Stimulated activated CD4-positive, alpha-beta T cell treated with anti-CD3 and anti-CD28 coated beads, Interleukin-1b, Interleukin-23, amount 100 ng/mL, for 24 hours (primary cell): ENCODE measurements at places on chromosomes 13 and 19.

GRCh38 chr13:32473650-32474049 lies 45.7 kb upstream of the N4BP2L1 start:
- DNase-seq = no peak

DNA sequence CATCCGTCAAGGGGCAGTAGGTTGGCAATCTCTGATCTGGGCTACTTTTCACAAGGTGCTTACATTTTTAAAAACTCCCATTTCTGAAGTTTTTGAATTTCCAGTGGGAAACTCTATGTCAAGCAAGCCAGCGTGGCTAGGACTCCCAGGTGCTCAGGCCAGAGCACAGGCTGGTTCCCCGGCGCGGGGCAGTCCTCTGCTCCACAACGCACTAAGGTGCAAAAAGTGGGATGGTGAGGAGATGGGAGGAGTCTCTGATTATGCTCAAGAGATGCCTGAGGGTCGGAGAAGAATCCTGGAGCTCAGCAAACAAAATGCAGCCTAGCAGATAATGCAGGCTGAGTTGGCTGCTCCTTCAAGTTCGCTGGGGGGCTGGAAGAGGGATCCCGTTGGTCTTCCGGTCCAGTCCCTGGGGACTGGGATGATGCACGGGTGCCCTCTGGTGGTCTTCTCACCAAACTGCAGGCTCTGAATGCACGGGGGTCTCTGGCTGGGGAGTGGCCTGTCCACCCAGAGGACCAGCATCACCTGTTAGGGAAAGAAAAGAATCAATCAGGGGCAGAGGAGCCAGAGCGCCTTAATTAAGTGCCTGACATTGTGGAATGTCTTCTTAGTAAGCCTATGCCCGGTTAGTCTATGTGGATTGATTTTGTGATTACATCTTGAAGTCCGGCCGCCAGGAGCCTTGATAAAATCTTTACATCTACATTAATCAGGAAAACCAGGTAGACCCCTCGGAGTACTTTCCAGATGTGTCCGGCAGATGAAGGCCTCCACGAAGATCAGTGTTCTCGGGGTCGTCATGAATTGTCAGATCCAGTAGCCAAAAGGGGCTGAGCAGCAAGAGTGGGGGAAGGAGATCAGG lies 244.4 kb upstream of the MAB21L1 start:
- DNase-seq = peak; percentile 1

GRCh38 chr19:48962029-48962848 lies 2.9 kb upstream of the FTL start:
- DNase-seq = no peak

DNA sequence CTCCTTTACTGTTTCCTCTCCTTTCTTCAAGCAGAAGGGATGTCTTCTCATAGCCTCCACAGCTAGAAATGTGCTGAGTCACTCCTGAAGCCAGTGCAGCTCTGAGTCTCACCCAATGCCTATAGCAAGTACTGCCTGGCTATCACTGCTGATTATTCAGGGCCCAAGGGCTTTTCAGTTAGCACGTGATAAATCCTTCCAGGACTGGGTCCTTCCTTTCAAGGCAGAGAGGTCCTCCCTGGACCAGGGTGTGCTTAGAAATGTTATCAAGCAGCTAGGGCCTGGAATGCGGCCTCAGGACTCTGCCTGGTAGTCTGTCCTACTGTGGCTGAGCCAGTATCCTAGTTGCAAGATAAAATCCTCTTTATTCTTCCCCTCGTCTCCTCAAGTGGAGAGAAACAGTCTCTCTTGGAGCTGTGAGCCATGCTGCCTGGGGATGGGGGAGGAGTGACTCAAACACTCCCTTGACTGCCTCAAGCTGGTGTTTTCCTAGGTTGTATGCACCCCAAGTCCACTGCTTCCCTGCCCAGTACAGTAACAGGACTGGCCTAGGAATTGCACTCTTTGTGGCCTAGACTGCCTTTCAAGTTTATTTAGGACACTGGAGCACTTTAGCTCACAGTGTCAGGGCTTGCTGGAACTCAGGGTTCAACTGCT lies 198.7 kb upstream of the SERP2 start:
- no peak for DNase-seq

DNA sequence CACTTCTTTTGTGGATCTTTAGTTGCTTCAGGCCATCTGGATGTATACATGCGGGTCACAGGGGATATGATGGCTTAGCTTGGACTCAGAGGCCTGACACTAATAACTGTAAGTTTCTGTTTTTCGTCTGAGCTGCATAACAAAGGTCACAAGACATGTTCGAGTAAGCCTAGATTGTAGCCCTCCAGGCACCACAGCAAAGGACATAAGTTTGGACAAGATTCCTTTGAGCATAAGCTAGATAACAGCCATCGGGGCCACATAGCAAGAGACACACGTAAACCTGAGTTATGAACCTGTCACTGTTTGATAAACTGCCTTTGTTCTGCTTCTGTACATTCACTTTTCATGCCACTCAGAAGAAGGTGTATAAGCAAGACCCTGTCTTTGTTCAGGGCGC lies 14.6 kb downstream of the IGFL3 start:
- no peak for DNase-seq

DNA sequence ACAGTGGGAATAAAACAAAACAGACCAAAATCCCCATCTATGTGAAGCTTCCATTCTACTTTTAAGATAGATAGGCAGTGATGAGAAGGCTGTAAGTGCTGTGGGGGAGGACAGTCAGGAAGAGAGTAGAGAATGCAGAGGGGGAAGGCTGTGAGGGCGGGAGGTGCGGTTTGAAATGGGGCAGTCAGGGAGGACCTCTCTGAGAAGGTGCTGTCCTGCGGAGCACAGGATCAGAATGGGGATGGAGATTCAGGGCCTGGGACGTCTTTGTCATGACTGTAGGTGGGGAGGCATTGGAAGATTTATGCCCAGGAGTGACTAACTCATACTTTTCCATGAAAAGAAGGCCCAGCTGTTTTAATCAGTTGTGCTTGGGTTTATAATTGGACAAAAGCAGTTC lies 3.9 kb upstream of the GPR183 start:
- no peak for DNase-seq

DNA sequence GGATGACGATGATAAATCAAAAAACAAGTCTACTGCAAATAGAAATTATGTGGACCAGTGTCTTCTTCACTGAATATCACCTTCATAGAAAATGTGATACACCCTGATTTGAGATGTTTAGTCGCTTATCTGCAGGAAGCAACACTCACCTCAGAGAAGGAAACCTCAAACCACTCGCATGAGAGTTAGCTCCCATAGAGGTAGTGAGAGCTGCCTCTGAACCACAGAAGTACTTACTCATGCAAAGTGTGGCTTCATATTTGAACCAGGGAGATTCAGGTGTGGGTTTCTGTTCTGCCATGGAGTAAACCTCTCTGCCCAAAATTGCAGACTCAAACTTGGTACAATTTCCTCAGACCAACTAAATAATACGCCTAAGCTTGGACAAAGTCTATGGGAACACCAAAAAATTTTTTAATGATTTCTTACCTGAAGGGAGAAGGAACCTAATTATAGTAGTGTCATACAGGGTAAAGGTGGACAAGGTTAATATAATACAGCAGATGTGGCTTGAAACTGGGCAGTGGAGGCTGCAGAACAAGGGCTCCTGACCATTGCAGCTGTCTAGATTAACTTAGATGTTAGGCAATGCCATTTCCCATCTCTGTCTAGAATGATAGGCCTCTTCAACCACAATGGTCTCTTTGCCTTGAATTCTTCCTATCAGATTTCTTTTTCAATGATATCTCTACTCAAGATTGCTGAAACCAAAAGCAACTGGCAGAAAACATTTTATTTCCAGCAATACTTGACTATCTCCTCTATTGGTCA lies 29.6 kb upstream of the RCBTB2 start:
- DNase-seq = no peak

GRCh38 chr19:17762505-17763229 lies 11.4 kb downstream of the FCHO1 start:
- DNase-seq = no peak

DNA sequence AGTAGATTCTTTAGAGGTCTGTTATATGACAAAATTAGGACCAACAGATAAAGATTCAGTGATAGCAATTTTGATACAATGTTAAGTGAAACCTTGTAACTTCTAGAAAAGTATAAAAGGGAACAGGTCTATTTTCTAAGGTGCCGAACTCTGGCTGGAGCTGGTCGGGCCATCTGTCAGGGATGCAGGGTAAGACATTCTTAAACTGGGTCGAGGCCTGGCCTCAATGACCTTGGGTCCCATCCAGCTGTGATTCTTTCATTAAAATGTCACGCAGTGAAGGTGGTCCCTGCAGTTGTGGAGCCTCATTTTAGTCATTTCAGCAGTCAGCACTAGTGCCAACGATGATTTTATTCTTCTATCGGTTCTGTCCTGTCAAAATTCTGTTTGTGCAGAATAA lies 271.9 kb upstream of the SPRY2 start:
- DNase-seq = no peak

- no peak for DNase-seq
These were observed 313.2 kb downstream of the UQCRFS1 start for GRCh38 chr19:28899703-28900102.

- DNase-seq = no peak
These were observed 51.3 kb upstream of the CYSLTR2 start for GRCh38 chr13:48602296-48603016.
